ENCODE measurements at places on chromosomes 2 and 18.
A peak's percentile ranks its signal among the peaks of the same experiment; 100 is the strongest.

DNA sequence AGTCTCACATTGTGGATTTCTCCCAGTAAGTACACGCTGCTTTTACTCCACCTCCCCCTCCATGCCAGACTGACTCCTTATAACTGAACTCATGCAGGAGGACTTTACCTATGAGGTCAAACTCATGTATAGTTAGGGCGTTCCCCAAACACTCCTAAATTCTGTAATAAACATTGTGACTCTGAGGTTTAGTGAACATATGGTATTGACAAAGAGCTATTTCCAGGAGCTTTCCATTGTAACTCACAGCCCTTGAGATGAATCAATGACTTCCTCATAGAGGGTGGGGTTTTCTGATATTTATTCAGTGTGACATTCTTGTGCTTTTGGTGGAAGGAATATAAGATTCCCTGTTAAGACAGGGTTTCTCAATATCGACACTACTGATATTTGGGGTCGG is 337.4 kb upstream of the SLC14A2 start:
- DNase-seq = no peak

GRCh38 chr18:68017385-68017784 is 500.9 kb upstream of the DSEL start:
- DNase-seq = no peak

GRCh38 chr2:110881908-110882307 is 149.5 kb downstream of the ACOXL start:
- DNase-seq = no peak

GRCh38 chr2:55587-56448 is 9.5 kb upstream of the FAM110C start:
- DNase-seq = no peak

GRCh38 chr2:85911814-85912692 is 23.3 kb upstream of the ST3GAL5 start:
- no peak for DNase-seq

GRCh38 chr2:233422050-233422639 is 67.9 kb downstream of the DGKD start:
- peak; percentile 91 for DNase-seq

- DNase-seq = no peak
These were observed 34.4 kb upstream of the DARS1 start for GRCh38 chr2:136019825-136020224.

DNA sequence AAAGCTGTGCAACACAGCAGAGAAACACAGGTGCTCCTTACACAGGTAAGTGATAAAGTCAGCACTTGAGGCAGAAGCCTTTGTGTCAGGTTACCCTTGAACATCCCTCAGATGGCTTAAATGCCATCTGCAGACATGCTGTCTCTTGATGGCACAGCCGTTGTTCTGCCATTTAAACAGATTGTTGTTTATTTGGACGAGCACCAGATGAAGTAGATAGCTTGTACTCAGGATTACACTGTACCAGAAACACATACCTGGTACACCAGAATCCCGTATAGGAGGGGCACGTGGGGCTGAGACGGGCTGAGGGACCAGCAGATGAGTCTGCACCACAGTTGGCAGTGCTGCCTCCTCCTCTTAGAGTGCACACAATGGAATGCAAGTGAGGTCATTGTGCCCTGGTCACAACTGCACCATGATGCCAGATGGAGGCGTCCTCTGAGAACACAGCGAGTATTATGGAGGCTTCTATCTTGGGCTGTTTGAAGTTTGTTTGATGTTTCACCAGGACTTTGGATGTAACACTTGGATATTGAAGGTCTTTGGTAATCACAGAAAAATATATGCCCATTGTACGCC is 143.0 kb downstream of the TANC1 start:
- DNase-seq = no peak

DNA sequence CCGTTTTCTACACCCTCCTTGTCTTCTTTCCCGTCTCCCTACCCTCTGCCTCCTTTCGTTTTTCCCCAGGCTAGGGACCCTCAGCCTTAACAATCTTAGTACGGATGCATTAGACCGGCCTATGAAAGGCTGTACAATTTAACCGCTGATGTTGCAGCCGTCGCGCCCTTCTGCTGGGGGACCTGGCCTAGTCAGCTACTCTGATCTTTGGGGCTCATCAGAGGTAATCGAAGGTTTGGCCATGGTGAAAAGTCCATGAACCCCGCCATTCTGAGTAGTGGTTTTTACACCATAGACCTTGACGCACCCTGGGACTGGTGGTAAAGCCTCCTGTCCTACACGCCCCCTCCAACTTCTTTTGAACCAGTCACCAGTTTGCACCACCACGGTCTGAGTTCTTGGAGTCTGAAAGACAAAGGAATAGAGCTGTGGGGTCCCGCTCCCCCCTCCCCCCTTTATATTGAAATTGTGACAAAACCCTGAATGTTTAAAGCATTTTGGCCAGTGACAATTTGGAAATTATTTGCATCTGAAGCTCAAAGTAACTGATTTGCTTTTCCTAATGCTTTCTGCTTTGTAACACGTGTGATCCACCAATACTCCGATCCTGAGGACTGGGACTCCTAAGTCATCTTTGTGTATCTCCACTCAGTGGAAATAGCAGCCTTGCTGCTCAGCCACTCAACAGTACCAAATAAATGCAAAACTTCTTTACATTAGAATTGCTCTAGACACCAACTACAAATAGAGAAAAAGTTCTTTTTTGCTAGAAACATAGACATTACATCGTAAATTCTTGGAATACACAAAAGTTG is 642 bp upstream of the SRSF7 start:
- no peak for DNase-seq

DNA sequence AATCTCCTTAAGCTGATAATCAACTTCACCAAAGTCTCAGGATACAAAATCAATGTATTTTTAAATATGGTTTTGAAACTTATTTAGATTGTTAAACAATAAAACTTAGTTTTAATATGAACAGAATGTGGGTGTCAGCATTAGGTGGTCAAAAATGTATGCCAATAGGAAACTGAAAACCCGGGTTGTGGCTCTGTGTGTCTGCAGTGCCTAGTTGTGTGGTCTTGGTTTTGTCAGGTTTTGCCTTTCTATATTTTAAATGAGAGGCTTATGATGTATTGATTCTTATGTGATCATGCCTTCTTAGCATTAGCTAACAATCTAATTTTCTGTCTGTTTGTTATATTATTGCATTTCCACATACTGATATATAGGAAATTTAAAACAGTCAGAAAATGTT is 227.8 kb downstream of the ZNF407 start:
- no peak for DNase-seq

GRCh38 chr2:9993488-9994165 is 42.1 kb downstream of the GRHL1 start:
- no peak for DNase-seq

GRCh38 chr18:49494660-49495059 is 7.6 kb upstream of the C18orf32 start:
- no peak for DNase-seq

- DNase-seq = no peak
These were observed 74.2 kb upstream of the KLF7 start for GRCh38 chr2:207239754-207240494.

DNA sequence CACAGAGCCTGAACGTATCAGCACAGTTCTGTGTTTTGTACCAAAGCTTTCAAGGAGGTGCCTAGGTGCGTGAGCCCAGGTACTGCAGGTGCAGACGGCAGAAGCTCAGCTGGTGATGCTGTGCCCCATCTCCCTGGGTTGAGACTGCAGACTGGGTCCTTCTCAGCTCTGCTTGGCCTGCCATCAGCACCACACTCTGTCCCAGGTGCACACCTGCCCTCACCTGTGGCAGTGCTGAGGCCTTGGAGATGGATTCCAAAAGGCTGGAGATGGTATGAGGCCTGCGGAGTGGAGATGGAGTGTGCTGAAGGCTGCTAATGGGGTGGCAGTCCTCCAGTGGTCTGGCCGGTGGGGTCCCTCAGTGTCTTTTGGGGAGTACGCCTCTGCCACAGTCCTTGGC is 9.3 kb downstream of the LDLRAD4 start:
- DNase-seq = no peak

DNA sequence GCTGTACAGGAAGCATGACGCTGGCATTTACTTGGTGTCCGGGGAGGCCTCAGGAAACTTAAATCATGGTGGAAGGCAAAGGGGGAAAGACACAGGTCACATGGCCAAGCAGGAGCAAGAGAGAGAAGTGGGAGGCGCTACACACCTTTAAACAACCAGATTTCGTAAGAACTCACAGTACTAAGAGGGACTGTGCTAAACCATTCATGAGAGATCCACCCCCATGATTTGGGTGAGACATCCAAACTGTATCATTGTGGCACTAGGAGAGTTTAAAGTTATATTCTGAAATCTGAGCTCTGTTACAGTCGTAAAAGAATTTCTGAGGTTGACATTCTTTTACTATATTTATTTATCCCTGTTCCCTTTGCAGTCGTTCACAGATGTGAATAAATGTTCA is 116.6 kb downstream of the ICA1L start:
- DNase-seq = no peak

DNA sequence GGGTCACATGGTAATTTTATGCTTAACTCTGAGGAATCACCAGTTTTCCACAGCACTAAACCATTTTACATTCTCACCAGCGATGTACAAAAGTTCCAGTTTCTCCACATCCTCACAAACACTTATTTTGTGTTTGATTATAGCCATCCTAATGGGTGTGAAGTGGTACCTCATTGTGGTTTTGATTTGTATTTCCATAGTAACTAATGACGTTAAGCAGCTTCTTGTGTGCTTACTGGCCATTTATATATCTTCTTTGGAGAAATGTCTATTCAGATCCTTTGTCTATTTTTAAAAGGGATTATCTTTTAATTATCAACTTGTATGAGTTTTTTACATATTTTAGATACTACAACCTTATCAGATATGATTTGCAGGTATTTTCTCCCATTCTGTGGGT is 42.0 kb downstream of the CCDC150 start:
- DNase-seq = no peak

DNA sequence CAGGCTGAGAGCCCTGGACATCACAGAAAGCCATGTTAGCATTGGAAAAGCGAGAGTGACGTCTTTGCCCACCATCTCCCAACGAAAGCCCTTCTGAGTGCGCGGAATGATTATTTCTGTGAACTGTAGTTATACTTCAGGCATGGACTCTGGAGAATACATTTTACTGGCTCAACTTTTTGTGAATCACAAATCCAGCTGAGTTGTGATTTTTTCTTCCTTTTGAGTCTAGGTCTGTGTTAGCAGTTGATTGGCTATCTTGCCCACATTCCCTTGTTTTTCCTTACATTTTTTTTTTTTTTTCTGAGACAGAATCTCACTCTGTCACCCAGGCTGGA is 183.1 kb downstream of the INO80D start:
- no peak for DNase-seq

DNA sequence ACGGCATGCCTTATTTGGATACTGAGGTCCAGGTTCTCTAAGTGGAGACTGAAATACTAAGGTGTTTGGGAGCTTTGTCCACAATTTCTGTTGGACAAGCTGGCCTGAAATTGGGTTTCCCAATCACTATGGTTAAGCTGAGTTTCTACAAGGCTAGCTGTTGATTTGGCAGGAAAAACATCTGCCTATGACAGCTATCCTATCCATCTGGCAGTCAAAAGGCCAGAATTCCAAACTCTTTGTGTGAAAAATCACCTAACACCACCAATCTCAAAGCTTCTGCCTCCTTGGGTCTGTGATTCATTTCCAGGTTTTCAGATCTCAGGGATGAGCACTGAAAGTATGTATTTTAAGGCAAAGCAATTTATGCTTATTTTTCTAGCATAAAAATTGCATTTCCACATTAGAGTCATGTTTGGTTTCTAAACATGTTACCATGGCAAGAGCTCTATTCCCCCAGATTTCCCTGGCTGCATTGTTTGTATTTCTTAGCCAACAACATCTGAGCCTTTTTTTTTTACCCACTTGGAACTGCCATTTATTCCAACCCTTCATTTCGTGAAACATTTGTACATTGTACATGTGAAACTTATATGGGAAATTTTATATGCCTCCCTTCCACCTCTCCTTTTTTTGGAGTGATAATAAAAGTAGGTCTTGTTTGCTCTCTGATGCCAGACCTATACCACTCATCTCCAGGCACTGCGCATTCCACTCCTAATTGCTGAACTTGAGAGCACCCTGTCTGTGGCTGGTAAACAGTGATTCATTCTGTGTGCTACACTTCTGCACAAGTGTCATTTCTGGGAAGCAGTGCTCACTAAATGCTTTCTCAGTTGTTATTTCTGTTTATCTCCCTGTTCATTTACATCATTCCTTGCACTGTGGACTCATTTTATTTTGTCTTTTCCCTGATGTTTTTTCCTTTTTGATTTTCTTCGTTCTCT is 15.9 kb upstream of the CCDC85A start:
- DNase-seq = no peak

DNA sequence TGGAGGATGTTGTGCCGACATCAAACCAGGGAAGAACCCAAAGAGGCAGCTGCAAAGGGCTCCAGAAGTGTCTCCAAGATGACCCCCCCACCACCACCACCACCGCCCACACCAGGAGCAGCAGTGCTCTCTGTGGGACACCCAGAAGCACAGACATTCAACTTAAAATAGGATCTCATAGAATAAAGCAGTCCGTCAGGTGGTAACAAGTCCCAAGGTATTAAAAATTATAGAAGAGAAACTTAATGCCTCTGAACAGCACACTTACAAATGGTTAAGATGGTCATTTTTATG is 155.5 kb upstream of the ID2 start:
- DNase-seq = no peak

- no peak for DNase-seq
These were observed 42.5 kb upstream of the IL1R2 start for GRCh38 chr2:101949304-101949703.

DNA sequence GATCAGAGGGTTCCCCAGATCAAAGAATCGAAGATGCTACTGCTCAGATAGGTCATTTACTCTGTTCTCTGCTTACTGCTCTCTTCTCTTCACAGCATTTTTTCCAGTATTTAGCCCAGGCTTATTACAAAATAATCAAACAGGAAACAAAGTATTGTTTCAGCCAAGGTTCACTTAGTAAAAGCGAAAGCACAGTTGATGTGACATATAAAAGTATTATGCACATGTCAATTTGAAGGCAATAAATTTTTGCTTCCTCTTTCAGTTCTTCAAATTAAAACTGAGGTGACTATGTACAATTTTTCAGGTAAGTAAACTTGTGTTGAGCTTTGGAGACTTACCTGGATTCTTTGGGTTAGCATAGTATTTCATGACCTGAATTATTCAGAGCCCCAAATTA is 262.8 kb upstream of the CHST9 start:
- DNase-seq = no peak

DNA sequence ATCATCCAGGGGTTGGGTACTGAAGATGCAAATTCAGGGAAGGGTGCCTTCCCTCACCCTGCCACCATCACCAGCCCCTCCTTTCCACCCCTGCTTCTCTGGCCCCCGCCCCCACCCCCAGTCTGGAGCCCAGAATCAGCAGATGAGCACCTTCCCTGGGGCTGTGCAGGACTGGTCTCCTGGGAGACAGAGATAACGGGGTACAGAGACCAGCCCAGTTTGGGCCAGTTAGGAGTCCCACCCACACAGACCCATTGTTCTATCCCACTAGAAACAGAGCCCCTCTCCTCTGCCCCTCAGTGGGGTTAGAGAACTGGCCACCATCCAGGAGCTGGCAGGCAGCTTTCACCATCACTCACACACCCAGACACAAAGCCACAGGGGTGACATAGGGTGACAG is 4.5 kb upstream of the CRYBA2 start:
- no peak for DNase-seq

GRCh38 chr2:16588565-16588964 is 77.1 kb downstream of the CYRIA start:
- no peak for DNase-seq

Measured in LoVo (cell line).